ENCODE measurements at places on chromosomes 11 and 22.

- no peak for DNase-seq
These were observed 129.7 kb downstream of the ARHGAP42 start for GRCh38 chr11:100816823-100817222.

- no peak for DNase-seq
These were observed 512 bp downstream of the TOLLIP start for GRCh38 chr11:1308743-1309497.

DNA sequence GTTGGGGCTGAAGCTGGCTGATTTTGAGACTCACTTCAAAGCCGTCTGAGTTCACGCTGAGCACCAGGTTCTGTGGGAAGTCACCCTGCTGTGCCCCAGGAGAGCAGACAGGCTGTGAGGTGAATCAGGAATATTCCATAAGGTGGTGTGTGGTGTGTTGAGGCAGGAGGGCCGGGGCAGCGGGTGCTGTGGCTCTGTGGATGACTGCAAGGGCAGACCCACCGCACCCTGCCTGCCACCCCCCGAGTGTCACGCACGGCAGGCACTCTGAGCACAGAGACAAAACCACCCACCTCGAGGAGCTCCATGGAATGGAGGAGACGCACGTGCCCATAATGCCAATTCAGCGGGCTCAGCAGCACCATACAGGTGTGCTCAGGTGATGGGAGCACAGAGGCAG lies 147.8 kb downstream of the PKNOX2 start:
- DNase-seq = no peak

DNA sequence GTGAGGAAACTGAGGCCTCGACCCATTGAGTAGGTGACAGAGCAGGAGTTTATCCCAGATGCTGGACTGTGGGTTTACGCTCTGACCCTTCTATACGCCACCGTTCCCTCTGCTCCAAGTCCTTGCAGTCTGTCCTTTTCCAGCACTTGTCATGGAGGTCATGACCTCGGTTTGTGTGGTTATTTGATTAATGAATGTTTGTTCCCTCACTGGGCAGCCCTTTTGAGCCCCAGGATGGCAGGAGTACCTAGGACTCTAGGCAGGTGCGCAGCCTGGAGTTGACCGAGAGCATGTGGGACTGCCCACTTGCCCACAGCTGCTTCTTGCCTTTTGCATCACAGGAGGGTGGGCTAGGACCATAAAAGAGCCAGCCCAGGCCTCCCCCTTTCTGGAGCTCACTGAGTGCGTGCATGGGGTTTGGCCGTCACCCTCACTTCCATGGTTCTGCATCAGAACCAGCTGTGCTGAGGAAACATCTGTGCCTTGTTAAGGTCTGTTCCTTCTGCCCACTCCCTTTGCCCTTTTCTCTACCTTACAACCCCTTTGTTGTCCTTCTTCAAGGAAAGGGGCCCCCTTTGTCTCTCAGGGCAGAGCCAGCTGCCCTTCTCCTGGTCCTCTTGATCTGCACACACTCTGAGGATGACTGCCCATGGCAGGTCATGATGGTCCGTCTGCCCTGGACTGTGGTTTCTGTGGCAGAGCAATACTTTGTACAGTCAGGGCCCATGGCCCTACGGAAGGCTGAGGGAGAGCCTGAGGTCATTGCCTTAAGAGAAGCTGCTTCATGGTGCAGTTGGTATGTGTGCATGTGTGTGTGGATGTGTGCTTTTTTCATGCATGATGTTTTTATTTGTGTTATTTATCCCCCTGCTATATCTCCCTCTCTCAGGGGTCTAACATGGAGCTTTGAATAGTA lies 38.2 kb downstream of the BMAL1 start:
- DNase-seq = no peak

GRCh38 chr11:20363500-20364340 lies at the start of gene HTATIP2:
Gene HTATIP2 (plus strand): TSS chr11:20363714. CDS start chr11:20364238, 524 bp downstream.
- peak; percentile 57 for DNase-seq

DNA sequence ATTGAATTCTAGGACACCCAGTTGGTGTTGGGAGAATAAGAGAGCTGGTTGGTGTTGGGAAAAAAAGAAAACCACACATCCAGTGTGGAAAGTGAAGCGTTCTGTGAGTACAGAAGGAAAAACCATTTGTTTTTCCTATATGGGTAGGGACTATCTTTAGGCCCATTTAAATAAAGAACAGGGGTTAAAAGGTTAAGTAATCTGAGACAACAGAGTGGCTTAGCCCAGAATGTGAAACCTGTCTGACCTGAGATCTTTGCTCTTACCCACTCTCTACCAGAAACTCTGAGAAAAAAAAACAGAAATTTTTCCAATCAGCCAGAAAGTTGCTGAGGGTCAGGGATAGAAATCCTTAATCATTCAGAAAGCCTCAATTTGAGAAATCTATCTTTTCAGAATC lies 59.8 kb upstream of the LRRC55 start:
- no peak for DNase-seq

- DNase-seq = no peak
These were observed 2.7 kb upstream of the ARHGAP42 start for GRCh38 chr11:100684101-100685065.

GRCh38 chr11:16096336-16096735 lies 260.0 kb downstream of the SOX6 start:
- DNase-seq = peak; percentile 57

DNA sequence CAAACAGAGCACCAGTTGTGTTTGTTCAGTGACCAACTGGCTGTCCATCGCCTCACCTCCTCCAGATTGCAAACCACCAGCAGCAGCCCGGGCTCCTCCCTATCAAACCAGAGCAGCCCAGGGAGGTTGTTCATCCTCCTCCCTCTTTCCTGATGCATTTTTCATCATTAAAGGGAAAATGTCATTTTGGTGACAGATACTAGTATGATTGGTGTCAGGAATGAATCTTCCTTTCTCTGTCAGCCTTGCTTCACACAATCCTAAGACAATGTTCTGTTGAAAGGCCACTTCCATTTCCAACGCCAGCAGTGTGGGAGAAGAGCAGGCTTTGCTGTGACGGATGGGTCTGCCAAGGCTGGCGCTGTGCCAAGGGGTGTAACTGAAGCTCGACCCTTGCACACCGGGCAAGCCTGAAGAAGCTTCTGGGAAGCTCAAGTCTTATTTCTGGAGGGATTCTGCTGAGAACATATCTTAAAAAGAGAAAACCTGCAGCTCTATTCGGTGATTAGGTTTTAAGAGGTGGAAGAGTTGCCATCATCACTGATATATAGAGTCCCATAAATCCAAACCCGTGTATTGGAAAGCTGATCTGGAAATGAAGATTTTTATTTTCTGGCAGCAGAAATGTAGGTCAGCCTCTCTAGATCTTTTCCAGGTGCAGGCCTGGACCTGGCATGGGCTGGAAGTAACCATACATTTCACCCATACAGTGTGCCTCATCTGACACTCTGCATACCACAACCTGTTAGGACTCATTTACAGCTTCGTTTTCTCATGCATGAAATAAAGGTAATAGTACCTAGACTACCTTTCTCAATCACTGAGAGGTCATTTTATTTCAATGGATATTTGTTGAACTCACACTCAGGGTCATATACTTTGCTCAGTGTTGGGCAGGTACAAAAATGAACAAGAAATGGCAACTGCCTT lies 524.5 kb downstream of the NTM start:
- DNase-seq = no peak

- DNase-seq = no peak
These were observed 74.3 kb downstream of the GRAMD1B start for GRCh38 chr11:123504401-123504800.

DNA sequence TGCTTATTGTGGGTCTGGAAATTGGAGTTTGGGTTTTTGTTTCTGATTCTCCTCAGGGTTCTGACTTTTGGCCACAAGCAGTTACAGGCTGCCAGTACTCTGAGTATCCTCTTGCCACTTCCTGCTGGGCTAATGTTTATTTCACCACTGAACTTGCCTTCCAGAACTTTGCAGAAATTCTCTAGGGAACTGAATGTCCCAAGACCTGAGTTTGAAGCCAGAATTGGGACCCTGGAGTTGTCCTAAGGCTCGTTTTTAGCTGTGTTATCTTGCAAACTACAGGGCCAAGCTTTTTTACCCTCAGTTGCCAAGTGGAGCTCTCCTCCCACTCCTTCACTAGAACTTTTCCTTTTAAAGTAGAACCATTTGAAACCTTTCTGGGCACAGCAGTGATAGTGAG lies 89.9 kb downstream of the FAT3 start:
- peak; percentile 57 for DNase-seq

All from EH (cell line).